SK-N-SH (cell line): ENCODE measurements at places on chromosomes 4 and X. TPM values are rescaled to one million over a fixed set of nuclear protein-coding genes. Genes with fewer than 3 reads are reported as not detected.

GRCh38 chr4:146182443-146182842 is 6.9 kb downstream of the LSM6 start:
- no peak for DNase-seq

DNA sequence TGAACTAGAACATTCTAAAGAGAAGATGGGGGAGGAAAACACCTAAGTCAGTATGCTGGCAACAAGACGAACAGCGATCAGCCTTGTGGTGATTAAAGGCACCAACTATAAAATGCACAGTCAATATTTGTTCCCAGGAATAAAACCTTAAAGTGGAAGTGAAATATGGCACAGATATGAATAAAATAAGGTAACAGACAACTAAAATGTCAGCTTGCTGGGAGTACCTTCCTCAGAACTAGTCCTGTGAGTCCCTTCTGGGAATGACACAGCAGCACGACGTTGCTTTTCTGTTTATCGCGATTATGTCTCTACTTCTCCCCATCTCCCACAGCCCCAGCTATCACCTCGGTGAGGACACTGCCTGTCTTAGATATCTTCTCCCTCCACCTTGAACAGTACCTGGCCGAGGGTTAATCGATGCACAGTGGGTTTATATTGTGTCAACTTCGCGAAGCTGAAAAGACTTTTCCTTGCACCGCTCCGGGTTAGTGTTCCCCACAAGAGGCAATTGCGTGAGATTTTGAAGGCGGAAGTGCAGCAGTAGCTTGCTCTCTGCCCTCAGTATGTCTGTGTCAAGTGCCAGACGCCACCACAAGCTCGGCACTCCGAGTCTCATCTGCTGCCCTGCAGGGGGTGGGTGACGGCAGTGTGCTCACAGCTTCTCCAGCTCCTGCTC is 17.4 kb downstream of the MTNR1A start:
- DNase-seq, result no peak

DNA sequence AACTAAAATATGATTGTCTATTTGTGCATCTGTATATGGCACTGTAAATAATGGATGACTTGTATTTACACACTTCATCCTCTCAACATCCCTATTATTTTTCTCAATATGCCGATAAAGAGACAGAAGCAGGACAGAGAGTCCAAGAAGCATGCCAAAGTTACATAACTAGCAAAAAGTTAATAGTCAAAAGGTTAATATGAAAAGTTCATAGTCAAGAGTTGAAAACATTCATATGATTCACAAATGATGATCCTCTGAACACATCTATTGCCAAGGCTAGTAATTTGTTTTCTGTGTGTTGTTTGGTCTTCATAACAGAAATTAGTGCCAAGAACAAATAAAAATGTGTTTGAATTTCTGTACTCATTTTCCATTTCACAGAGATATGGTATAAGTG is 231.0 kb downstream of the ADAMTS3 start:
- no peak for DNase-seq

DNA sequence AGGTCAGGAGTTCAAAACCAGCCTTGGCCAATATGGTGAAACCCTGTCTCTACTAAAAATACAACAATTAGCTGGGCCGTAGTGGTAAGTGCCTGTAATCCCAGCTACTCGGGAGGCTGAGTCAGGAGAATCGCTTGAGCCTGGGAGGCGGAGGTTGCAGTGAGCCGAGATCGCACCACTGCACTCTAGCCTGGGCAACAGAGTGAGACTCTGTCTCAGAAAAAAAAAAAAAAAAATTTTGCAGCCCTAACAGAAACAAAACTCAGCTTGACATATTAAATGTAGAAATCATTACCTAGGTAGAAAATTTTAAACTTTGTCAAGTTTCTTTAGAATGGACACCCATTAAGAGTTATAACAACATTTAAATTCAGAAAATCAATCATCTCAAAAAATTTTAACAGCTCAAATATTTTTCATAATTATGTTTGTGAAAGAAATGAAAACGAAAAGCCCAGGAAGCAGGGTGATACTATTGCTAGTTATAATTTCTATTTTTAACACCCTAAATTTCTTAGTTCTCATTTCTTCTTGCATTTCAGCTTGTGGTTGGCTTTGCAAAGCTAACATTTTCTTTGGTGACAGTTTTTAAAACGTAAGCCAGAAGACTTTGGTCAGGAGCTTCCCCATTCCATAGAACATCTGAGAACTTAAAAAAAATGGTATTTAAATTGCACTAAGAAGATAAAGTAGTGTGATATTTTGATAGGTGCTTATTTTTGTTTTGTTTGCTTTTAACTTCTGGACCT is 33.3 kb upstream of the RBBP7 start:
- DNase-seq, result no peak

GRCh38 chrX:40835526-40835925 is 100.2 kb upstream of the MED14 start:
- DNase-seq, result no peak

DNA sequence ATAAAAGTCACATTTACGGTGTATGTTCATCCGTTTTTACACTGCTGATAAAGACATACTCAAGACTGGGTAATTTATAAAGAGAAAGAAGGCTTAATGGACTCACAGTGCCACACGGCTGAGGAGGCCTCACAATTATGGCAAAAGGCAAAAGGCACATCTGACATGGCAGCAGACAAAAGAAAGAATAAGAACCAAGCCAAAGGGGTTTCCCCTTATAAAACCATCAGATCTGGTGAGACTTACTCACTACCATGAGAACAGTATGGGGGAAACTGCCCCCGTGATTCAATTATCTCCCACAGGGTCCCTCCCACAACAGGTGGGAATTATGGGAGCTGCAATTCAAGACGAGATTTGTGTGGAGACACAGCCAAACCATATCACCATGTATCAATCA is 7.3 kb upstream of the GUCY1B1 start:
- DNase-seq, result no peak

DNA sequence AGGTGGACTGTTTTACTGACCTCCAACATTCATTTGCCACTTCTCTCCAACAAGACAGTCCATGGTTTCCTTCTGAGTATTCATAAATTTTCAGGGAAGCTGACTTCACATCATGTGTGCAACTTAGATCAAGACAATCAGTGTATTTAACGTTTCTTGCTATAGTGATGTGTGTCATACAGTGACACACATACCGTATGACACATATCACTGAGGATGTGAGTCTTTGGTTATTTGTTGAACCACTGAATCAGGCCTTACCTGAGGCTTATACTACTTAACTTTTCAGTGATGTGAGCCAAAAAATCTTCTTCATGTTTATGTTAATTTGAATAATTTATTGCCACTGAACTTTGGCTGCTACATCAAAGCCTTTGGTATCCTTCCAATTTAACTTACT is 166.8 kb downstream of the BMPR1B start:
- no peak for DNase-seq

DNA sequence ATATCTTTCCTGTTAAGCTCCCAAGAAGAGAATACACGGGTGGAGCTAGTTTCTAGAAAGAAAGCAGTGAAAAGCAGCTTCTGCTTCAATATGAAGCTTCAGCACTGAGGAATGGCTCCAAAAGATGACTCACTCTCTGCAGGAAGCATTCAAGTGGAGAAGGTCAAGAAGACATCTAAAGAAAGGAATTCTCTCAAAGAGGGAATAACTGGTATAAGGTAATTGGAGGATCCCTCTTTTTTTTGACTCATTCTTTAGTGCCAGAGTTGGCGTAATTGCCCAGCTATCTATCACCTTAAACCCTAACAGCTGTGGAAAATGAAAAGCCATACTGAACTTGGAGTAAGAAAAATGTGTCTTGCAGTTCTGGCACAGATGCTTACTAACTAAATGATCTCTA is 3.5 kb downstream of the EDA2R start:
- DNase-seq, result no peak

- no peak for DNase-seq
Measured at GRCh38 chrX:30592831-30593230, 15.3 kb upstream of the TASL start.

DNA sequence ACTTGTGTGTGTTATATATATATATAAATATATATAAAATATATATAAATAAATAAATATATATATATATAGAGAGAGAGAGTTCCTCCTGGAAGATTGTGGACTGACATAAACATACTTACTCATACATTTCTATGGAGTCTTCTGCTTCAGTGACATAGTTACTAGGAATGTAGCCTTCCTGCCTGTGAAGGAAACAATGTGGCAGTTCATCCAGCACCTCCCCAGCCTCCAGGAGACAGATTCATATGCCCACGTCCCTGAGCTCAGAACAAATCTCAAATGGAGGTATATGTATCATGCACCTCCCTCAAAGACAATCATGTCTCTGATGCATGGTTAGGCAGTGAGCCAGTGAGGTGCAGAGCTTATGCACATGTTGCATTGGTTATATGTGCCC is 11.4 kb upstream of the TIMM8A start:
- no peak for DNase-seq

DNA sequence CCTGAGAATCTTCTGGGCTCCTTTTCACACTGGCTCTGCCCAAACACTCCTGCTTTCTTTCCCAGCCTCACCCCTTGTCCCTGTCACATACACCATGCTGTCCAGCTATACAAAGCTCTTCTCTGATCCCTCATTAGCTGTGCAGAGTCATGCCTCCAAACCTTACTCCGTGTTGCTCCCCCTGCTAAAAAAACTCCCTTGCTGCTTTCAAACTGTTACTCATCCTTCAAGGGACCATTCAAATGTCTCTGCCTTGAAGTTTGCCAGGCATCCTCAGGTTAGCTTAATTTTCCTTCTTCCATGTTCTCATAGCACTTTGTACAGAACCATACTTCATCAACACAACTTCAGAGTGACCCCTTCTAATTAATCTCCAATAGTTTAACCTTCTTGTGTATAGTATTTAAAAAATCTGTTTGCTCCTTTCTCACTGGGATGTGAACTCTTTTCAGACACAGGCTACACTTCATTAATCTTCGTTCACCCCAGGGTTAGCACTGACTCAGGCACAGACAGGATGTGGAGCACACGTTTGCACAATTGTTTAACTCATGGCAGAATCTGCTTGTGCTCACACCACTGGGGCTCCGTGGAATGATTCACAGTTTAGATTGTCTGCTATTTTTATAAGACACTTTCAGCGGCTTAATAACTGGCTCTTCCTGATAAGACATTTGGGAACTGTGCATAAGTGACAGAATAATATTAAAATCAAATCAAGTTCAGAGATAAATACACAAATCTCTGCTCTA is 21.4 kb upstream of the SEL1L3 start:
- DNase-seq, result no peak

- no peak for DNase-seq
Measured at GRCh38 chrX:112874175-112874574, 33.5 kb upstream of the AMOT start.

DNA sequence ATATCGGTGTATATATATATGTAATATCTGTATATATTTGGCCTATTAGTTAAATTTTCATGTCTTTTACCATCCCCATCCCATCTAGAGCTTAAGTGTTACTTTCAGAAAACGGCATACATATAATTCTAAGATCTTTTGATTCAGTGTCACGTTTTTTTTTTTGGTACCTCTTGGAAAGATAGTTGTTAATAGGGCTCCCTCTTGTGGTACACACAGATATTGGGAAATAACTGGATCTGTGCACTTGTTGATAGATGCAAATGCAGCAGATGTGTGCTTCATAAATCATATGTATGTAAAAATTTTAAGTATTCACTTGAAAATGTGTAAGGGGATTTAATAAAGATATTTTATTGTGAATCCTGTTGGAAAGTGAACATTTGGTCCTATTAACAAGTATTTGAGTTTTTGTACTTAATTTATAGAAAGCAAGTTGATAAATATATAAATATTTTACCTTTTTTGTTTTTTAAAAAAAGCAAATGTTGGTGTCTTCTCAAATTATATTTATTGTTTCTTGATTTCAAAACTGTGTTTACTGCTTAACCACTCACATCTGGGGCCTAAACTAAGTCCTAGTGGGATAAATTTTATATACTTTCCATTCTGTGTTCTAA is 74.7 kb downstream of the PAQR3 start:
- peak; percentile 34 for DNase-seq

DNA sequence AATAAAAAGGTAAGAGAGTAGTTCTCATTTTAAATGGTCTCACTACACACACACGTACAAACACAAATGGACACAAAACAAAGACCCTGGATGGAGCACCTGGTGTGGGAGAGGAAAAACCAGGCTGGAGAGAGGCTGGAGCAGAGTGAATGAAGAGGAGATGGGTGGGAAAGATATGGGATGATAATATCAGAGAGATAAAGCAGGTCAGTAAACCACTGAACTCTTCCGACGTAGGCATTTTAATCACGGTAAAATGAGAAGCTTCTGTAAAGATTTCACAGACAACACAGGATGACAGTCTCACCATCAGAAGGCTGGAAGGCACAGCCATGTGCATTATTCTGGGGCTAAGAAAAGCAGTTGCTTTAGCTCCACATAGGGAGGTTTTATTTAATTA is 532.8 kb downstream of the KCNIP4 start:
- DNase-seq, result no peak

DNA sequence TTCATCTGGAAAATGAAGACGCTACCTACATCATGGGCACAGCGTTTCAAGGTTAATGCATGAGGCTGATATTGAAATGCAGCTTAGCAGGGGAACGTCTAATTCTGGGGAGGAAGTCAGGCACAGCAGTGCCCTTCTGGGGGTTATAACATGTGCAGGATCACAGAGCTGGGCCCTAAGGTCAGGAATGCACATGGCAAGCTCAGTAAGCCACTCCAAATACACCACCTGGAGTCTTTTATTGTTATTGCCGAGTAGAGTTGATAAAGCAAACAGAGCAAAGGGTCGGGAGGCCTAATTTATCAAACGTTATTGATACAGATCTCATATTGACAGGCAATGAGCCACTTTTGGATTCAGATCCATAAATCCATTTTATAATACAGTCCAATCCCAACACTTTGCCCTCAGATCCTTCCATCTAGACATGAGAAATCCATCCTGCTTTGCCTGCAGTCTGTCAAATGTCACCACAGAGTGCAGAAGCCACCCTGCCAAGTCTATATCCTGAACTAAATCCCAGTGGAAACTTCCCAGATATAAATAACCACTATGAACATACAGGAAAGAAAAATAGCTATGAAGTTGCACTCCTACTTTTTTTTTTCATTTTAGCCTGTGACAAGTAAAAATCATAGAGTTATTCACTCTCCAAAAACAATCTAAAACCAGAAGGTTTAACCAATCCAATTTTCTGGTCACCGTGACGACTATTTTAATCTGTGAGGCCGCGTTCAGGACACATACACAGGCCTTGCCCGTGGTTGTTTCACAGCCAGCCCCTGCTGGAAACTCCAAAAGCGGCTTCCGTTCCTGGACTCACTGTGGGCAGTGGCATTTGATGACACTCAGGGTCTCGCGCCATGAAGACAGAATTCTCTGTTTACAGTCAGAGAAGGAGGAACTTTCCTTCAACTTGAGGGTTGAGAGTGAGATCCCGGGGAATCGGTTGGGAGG is 335.4 kb downstream of the DHX15 start:
- DNase-seq, result no peak

- no peak for DNase-seq
Measured at GRCh38 chrX:2766906-2767305, 15.1 kb downstream of the XG start.

GRCh38 chr4:152394791-152395190 is 141.1 kb downstream of the FBXW7 start:
- DNase-seq, result no peak

GRCh38 chr4:35038079-35038805 is 1206.1 kb downstream of the ARAP2 start:
- peak; percentile 5 for DNase-seq

OPHN1 gene
- 1.3 and 1.7 TPM in 2 replicates for polyA plus RNA-seq

SMARCA5 gene
- 7.5 and 8.4 TPM in 2 replicates for polyA plus RNA-seq

RRAGB gene
- polyA plus RNA-seq, result 13.1 and 23.1 TPM in 2 replicates

TGIF2LX gene
- polyA plus RNA-seq, result 5.5 and 7.4 TPM in 2 replicates

MAGEA1 gene
- 3.0 and 3.8 TPM in 2 replicates for polyA plus RNA-seq

NHS gene
- polyA plus RNA-seq, result 1.0 and 1.2 TPM in 2 replicates

SLC2A9 gene
- not detected in 2 replicates for polyA plus RNA-seq

FAM133A gene
- polyA plus RNA-seq, result 0.03 and 0.05 TPM in 2 replicates

TEX13D gene
- polyA plus RNA-seq, result not detected in 2 replicates

RBMXL3 gene
- not detected in 2 replicates for polyA plus RNA-seq

TXLNG gene
- 12.1 and 16.6 TPM in 2 replicates for polyA plus RNA-seq
